CD4-positive, alpha-beta memory T cell (primary cell): ENCODE measurements at places on chromosomes 1 and 21. TPM values are rescaled to one million over a fixed set of nuclear protein-coding genes. Genes with fewer than 3 reads are reported as not detected.
A peak's percentile ranks its signal among the peaks of the same experiment; 100 is the strongest.

The KIAA1614 gene
- 0.61 TPM for total RNA-seq

The TMEM61 gene
- not detected for total RNA-seq

The INKA2 gene
- total RNA-seq = 2.4 TPM

The OR11L1 gene
- total RNA-seq = not detected

The SLAMF1 gene
- 59.9 TPM for total RNA-seq

The CRNN gene
- total RNA-seq = not detected

The ACAP3 gene
- 65.6 TPM for total RNA-seq

DNA sequence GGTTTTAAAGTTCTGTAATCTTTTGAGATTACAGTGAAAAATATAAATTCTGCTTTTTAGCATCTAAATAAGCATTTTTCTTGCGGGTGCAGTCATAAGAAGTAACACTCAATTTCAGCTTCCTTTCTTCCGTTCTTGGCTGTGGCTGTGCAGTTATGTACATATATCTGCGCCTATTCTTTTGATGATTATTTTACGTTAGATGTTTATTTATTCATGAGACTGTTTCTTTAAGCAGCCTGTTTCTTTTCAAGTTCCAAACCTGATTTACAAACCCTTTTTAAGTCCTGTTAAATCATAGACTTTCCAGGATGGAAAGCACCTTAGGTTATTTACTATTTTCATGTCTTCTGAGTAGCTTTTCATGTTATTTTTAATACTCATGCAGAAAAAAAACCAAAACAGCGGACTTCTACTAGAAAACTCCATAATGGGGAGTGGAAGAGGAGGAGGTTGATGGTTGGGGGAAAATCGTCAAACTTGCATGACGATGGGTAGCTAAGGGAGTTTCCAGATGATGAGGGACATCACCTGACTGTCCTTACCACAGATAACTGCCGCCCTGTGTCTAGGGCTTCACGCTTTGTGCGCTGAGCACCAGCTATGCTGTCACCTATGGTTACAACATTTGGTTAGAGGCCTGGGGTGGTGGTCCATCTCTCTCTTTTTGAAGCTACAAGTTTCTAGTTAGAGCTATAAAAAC lies 2.6 kb downstream of the PRDM2 start:
- H3K27ac ChIP-seq = peak overlapping the region; percentile 92
- no peaks in the 10 kb centered on the region for H3K27me3 ChIP-seq
- peak; percentile 76 for DNase-seq
- no peak overlapping the region for H3K4me3 ChIP-seq
- no peaks in the 10 kb centered on the region for H3K36me3 ChIP-seq

DNA sequence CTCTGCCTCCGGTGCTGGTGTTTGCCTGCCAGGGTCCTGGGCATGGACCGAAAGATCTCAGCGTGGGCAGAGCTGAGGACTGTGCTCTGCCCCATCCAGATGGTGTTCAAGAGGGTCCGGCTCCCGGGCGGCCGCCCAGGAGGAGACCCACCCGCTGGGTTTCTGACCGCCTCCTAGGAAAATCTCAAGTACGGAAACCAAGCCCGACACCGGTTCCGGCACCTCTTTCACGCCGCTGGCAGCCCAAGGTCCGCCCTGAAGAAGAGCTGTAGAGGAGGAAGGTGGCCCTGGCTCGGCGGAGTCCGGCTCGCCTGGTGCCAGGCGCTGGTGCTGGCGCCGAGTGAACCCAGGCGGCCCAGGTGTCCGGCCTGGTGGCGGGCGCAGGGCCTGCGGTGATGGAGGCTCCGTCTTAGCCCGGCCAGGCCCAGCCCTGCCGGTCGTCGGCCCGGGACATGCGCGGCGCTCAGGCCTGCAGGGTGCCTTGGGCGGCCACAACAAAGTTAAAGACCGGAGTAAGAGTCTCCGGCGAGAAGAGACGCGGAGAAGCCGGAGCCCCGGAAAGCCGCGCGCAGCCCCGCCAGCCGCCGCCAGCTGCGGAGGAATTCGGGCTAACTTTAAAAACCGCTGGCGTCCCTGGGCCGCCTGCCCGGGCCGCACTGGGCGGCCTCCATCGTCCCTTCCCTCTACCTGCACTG lies 1.5 kb downstream of the GRIK3 start:
- no peak for DNase-seq
- H3K27ac ChIP-seq = no peak overlapping the region

DNA sequence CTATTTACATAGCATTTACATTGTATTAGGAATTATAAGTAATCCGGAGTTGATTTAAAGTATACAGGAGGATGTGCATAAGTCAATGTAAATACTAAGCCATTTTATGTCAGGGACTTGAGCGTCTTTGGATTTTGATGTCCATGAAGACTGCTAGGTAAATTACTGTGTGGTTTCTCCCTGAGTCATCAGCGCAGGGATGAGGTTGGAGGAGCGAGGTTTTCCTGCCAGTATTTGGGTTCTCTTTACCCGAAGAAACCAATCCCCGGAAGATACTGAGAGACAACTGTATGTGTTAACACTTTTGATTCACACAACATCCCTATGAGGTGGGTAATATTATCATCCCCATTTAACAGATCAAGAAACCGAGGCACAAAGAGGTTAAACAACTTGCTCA lies 29.3 kb downstream of the BATF3 start:
- H3K27me3 ChIP-seq = peaks cover 2% of the 10 kb centered on the region
- peaks cover 5% of the 10 kb centered on the region for H3K4me1 ChIP-seq
- no peak for DNase-seq
- no peak overlapping the region for H3K4me3 ChIP-seq
- no peak overlapping the region for H3K27ac ChIP-seq
- no peaks in the 10 kb centered on the region for H3K36me3 ChIP-seq

DNA sequence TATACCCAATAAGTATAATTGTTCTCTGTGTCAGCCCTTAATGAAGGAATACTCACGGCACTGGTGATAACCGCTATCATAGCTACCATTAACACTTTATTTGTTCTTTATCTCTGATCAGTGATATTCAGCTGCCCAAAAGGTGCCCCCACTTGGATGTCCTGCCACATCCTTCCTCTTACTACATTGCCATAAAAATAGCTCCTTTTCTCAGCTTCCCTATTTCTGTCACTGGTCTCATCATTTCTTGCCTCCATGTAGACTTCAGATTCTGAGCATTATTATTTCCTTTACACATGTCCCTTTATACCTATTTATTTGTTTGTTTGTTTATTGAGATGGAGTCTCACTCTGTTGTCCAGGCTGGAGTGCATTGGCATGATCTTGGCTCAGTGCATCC lies 2.7 kb upstream of the RAB29 start:
- no peak overlapping the region for H3K4me3 ChIP-seq
- DNase-seq = no peak
- H3K27me3 ChIP-seq = no peaks in the 10 kb centered on the region
- H3K27ac ChIP-seq = no peak overlapping the region
- H3K36me3 ChIP-seq = no peaks in the 10 kb centered on the region
- peaks cover 30% of the 10 kb centered on the region for H3K4me1 ChIP-seq

DNA sequence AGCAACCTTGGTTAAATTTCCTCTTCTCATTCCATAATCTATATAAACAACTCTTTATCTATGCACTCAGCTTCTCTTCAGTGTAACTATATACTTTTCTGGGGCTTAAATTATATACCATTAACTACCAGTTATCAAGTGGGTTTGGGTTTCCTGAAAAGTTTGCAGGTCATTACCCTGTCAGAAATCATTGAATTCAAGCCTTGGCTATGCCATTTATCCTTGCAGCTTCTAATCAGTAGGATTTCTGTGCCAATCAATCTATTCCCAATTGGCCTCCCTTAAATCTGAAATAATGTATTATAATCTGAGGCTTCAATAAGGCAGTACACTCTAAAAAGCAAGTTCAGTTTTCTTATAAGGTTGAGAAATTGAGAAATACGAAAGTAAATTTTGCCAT lies 466.5 kb downstream of the NCAM2 start:
- no peaks in the 10 kb centered on the region for H3K36me3 ChIP-seq
- no peaks in the 10 kb centered on the region for H3K4me1 ChIP-seq
- no peak for DNase-seq
- H3K27ac ChIP-seq = no peak overlapping the region

- H3K36me3 ChIP-seq = peaks cover 18% of the 10 kb centered on the region
- no peak overlapping the region for H3K27ac ChIP-seq
- H3K27me3 ChIP-seq = peaks cover 5% of the 10 kb centered on the region
- H3K4me1 ChIP-seq = peaks cover 22% of the 10 kb centered on the region
- H3K4me3 ChIP-seq = no peak overlapping the region
Measured at GRCh38 chr21:46664316-46664995, 29.0 kb downstream of the PRMT2 start.

DNA sequence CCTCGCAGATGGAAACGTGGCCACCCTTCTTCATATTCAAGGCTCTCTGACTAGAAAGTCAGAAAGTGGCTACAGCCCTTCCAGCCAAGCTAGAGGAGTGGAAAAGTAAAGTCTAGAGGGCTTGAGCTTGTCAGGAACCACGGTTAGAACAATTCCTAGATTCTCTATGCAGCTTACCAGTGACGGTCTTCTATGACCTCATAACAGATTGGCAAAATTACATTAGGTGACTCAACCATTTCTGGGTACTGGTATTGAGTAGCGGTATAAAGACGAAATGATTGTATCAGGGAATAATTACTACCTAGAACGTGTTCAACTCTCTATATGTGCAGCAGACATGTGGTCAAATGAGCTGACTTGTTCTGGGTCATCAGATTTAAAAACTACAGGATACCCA lies 155.0 kb upstream of the RUNX1 start:
- no peak for DNase-seq
- H3K27ac ChIP-seq = no peak overlapping the region
- H3K4me3 ChIP-seq = no peak overlapping the region
- peaks cover 16% of the 10 kb centered on the region for H3K4me1 ChIP-seq
- no peaks in the 10 kb centered on the region for H3K27me3 ChIP-seq

GRCh38 chr1:40858856-40859416 lies 3.2 kb downstream of the CITED4 start:
- peaks cover 14% of the 10 kb centered on the region for H3K4me1 ChIP-seq
- DNase-seq = no peak
- no peak overlapping the region for H3K27ac ChIP-seq

DNA sequence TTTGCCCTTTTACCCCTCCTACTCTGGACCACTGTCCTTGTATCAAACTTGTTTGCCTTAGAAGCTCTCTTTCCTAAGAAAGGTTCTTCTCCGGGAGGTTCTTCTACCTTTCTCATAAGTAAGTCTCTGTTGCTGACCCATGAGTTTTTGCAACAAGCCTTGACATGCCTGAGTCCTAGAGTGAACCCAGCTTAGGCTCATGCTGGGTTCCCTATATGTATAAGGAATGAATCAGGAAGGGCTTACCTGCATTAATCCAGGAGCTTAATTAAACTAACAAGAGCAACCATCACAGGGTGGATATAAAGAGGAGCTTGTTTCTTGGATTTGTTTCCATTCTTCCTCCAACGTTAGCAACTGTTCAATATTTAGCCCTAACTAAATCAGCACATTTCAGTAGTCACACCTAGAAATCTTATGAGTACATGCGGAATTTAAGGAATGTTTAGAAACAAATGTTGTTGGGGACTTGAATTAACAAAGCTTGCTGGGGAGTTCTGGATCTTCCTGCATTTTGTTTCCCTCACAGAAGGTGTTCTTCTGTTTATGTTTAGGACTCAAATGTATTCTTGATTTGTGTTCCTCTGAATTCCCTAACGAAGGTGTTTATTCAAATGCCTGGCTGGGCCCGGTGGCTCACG lies 64.3 kb upstream of the RAB3GAP2 start:
- DNase-seq = no peak
- no peaks in the 10 kb centered on the region for H3K4me1 ChIP-seq
- no peak overlapping the region for H3K27ac ChIP-seq
- H3K4me3 ChIP-seq = no peak overlapping the region
- H3K27me3 ChIP-seq = no peaks in the 10 kb centered on the region

DNA sequence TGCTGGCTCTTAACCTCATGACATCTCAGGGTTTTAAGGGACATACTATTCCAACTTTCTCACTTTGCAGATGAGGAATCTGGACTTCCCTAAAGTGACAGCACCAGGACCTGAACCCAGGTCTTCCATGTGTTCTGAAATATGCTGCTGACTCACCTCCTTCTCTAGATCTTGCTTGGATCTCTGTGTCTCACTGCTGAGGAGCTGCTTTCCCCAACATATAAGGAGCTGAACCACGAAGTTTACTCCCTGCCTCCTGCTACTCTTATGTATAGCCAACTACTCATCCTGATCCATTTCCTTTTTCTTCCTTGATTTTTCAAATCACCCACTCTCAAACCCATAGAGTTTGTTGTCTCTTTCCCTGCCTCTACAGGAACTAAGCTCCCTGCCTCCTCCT lies 38.2 kb downstream of the ALG14 start:
- no peak overlapping the region for H3K27ac ChIP-seq
- H3K4me1 ChIP-seq = no peaks in the 10 kb centered on the region
- no peak for DNase-seq
- H3K36me3 ChIP-seq = no peaks in the 10 kb centered on the region
- H3K27me3 ChIP-seq = no peaks in the 10 kb centered on the region
- no peak overlapping the region for H3K4me3 ChIP-seq

DNA sequence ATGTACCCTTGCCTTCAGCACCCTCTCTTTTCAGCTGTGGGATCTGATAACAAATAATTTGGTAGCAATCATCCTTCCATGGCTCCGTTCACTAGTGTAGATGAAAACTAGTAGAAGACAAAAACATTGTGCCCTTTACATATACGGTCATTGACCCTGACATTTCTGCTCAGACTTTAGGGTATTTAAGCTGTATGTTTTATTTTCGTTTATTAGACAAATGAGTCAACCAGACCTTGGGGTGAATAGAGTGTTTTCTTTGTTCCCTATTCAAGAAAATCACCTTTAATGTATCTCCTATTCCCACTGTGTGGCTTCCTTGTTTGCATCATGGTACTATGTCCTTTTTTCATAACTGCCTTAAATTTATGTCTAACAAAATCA lies 187.3 kb downstream of the VAV3 start:
- H3K4me1 ChIP-seq = no peaks in the 10 kb centered on the region
- no peak overlapping the region for H3K4me3 ChIP-seq
- no peak overlapping the region for H3K27ac ChIP-seq
- H3K36me3 ChIP-seq = no peaks in the 10 kb centered on the region
- DNase-seq = no peak
- H3K27me3 ChIP-seq = no peaks in the 10 kb centered on the region

- DNase-seq = no peak
- H3K36me3 ChIP-seq = peaks cover 19% of the 10 kb centered on the region
- H3K4me3 ChIP-seq = no peak overlapping the region
- no peaks in the 10 kb centered on the region for H3K27me3 ChIP-seq
- no peak overlapping the region for H3K27ac ChIP-seq
Measured at GRCh38 chr1:112686417-112686816, 12.0 kb downstream of the MOV10 start.

DNA sequence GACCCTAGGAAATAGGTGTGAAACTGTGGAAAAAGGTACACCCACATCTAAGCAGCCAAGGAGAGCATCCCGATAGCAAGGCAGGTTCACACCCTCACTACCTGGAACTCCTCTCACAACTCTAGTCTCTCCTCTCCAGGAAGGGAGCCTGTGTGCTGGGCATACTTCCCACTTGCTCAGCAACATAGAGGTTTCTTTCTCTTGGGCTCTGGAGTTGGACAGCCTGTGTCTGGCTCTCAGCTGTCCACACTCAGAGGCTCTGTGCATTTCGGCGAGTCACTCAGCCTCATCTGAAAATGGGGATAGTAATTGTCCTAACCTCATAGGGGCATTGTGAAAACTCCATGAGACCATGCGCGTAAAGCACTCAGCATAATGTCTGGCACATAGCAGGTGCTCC lies 29.6 kb upstream of the VWA5B1 start:
- no peaks in the 10 kb centered on the region for H3K27me3 ChIP-seq
- H3K36me3 ChIP-seq = no peaks in the 10 kb centered on the region
- no peak overlapping the region for H3K4me3 ChIP-seq
- H3K4me1 ChIP-seq = no peaks in the 10 kb centered on the region

GRCh38 chr1:70608815-70609214 lies 197.7 kb downstream of the CTH start:
- DNase-seq = no peak
- no peaks in the 10 kb centered on the region for H3K4me1 ChIP-seq
- no peaks in the 10 kb centered on the region for H3K27me3 ChIP-seq
- H3K4me3 ChIP-seq = no peak overlapping the region
